Endodermal cell (in vitro differentiated cells): ENCODE measurements at places on chromosomes 13 and 19. TPM values are rescaled to one million over a fixed set of nuclear protein-coding genes. Genes with fewer than 3 reads are reported as not detected.

The IGFL2 gene
- total RNA-seq, result 0.84 TPM in 1 of 3 replicates, not detected in the others

The KLK15 gene
- total RNA-seq, result not detected in 3 replicates

The SLC17A7 gene
- 0.18 and 0.22 TPM in 2 replicates for total RNA-seq

GRCh38 chr19:18090545-18091216, 3.9 kb upstream of the IL12RB1 start:
- no peak for DNase-seq

GRCh38 chr13:89968470-89968869, 1379.0 kb upstream of the MIR17HG start:
- no peak for DNase-seq

DNA sequence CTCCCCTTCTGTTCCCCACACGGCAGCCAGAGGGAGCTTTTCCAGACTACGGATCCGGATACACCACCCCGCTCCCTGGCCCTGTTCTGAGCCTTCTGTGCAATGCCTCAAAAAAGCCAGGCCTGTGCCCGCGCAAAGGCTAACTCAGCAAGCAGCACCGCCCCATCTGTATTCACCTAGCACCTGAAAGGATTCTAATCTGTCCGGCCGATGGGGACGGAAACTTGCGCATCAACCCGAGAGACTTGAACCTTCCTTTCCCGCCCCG, 589 bp downstream of the ZBTB45 start:
- peak; percentile 91 for DNase-seq

DNA sequence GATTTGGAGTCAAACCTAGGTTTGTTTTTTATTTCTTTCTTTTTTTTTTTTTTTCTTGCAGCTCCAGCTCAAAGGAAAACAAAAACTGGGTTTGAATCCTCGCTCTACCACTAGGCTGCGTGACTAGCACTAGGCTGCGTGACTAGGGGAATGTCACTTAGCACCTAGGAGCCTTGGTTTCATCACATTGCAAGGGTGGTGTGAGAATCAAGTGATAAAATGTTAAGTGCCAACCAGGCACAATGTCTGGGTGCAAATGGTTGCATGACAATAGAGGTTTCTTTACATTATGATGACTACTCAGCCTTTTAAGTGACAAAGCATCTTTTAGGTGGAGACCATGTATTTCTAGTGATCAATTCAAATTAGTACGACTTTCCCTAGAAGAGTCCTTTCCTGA, 27.9 kb downstream of the RCBTB2 start:
- peak; percentile 75 for DNase-seq
